ENCODE measurements at places on chromosomes 4 and X.

GRCh38 chr4:74474345-74475090 is 29.6 kb downstream of the AREG start:
- no peak for DNase-seq

- no peak for DNase-seq
Measured at GRCh38 chr4:179165000-179165738, 1722.9 kb upstream of the AGA start.

- no peak for DNase-seq
Measured at GRCh38 chrX:3320471-3321046, 25.9 kb downstream of the MXRA5 start.

- DNase-seq: no peak
Measured at GRCh38 chr4:2907706-2908293, 55.4 kb downstream of the NOP14 start.

- no peak for DNase-seq
Measured at GRCh38 chr4:143575331-143575730, 61.8 kb downstream of the SMARCA5 start.

DNA sequence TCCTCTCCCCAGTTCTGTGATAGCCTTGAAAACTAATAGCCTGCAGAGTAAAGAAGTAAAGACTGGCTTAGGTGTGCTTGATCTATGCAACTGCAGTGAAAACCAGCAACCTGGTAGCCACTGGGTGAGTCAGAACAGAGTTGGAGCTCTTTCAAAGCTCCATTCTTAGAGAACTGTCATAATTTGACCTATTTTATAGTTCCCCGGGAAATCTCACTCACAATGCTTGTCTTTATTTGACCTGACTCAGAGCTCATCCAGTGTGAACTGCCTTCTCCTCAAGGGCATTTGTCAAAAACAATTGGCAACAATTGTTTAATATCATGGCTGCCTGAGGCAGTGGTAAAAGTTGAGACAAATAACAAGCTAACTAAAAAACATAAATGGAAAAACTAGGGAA is 213.0 kb upstream of the NHS start:
- no peak for DNase-seq

GRCh38 chr4:41814565-41814964 is 66.0 kb upstream of the PHOX2B start:
- no peak for DNase-seq

DNA sequence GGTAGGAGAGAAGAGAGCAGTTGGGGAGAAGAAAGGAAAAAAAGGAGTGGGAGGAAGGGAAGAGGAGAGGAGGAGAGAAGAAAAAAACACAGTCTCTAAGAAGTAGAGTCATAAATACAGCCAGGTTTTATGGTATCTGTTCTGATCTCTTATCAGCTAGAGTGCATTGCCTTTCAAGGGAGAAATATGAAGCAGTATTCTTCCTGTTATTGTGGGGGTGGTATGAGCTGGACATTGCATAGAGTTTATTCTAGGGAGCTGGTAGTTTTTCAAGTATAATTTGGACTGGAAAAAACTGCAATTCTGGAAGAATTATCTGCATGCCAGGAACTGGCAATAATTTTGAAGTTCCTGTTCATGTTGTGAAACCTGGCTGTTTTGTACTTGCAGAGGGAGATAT is 54.9 kb upstream of the TAB3 start:
- no peak for DNase-seq

DNA sequence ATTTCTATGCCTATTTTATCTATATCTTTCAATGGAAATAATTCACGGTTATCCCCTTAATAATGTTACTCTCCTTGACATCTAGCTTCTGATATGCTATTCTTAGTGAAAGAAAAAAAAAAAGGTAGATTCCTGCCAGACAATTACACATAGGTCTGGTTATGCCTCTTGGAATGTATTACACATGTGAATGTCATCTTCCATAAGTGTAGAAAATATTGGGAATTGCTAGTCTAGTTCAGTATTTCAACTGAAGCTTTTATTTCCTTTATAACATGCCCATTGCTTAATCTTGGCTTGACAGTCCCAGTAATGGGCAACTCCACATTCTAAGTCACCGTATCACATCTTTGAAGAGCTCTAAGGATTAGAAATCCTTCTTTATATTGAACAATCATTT is 25.4 kb upstream of the PPP1R2C start:
- no peak for DNase-seq

DNA sequence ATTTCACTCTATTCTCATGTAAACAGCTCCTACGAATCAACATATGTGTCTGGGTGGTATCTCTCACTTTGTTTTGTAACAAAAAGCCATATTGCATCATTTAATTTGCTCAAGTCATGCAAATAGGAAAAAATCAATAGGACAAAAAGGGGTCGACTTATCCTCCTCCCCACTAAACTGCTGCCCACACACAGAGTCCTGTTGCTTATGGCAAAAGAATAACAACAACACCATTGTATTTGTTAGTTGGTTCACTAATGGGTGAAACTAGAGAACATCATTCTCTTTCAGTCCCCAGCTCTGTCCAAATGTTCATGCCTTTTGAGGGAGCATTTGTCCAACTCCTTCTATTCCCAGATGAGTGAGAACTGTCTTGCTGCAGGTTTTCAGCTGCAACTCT is 2.1 kb downstream of the HHIP start:
- DNase-seq: no peak

GRCh38 chr4:164212714-164213113 is 541.2 kb upstream of the SMIM31 start:
- DNase-seq: no peak

GRCh38 chr4:151472711-151473110 is 63.7 kb downstream of the FHIP1A start:
- no peak for DNase-seq

DNA sequence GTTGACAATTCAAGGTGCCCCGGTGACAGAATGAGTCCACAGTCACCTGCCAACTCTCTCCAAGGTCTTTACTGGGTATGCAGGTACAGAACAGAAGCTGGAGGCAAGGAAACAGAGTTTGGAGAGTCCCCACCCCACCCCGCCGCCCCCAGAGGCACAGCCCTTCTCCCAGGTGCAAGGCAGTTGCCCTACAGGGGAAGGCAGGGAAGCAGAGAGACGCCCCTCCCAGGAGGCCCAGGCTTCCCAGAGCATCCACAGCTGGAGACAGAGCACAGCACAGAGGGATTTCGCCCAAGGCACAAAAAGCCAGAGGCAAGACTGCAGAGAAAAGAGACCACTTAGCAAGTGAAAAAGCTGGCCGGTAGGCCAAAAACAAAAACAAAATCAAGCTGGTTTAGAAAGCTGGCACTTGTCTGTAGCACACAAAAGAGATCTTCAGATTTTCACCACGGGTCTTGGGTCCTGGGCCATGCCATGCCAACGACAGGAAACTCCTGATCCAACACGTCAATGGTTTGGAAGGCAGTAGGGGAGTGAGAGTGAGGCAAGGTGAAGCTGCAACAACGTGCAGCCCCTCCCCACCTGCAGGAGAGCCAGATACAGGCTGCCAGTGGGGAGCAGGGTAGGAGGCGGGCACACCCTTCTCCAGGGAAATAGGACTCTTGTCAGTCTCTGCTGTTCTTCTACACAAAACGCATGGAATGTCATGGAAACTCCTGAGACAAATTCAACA is 113.3 kb downstream of the AFAP1 start:
- DNase-seq: no peak

- no peak for DNase-seq
Measured at GRCh38 chr4:69617083-69617694, 22.3 kb downstream of the UGT2A2 start.

GRCh38 chrX:110015032-110015431 is 12.1 kb downstream of the TMEM164 start:
- no peak for DNase-seq

DNA sequence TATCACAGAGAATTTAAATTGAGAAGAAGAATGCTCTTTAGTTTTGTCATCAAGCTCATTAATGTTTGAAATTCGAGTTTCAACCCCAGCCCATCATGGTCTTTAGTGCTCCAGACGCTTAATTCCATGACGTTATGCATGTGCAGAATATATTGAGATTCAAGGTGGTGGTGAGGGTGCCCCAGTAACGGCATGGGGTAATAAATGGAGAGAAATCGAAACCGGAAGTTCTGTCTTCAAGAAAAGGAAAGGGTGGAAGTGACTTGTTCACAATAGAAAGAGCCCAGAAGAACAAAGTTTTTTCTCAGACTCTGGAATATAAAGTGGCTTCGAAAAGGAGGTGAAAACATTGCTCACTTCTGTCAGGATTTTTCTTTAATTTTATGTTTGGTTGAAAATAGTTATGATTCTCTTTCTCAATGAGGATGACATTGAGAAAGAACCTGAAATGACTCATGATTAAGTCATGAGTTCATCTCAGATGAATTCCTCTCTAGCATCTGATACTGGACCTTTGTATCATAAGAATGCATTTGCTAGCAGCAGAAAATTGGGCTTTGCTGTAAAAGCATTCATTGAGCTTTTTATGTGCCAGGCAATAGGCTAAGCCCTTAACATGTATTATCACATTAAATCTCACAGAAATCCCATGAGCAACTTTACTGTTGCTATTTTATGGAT is 779 bp upstream of the DDX60L start:
- DNase-seq: no peak

DNA sequence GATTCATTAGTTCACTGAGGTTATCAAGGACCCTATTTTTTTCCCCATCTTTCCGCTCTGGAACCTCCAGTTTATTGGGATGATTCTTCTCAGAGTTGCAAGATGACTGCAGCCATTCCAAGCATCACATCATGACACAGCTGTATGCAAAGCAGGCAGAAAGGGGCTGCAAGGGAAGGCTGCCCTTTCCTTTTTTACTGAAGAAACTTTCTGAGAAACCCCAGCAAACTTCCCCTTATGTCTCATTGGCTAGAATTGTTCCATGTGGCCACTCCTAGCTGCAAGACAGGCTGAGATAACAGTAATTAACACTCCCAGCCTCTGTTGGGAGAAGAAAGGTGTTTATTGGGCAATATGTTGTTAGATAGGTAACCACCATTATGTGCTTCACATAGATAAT is 102.6 kb downstream of the SATL1 start:
- DNase-seq: no peak

DNA sequence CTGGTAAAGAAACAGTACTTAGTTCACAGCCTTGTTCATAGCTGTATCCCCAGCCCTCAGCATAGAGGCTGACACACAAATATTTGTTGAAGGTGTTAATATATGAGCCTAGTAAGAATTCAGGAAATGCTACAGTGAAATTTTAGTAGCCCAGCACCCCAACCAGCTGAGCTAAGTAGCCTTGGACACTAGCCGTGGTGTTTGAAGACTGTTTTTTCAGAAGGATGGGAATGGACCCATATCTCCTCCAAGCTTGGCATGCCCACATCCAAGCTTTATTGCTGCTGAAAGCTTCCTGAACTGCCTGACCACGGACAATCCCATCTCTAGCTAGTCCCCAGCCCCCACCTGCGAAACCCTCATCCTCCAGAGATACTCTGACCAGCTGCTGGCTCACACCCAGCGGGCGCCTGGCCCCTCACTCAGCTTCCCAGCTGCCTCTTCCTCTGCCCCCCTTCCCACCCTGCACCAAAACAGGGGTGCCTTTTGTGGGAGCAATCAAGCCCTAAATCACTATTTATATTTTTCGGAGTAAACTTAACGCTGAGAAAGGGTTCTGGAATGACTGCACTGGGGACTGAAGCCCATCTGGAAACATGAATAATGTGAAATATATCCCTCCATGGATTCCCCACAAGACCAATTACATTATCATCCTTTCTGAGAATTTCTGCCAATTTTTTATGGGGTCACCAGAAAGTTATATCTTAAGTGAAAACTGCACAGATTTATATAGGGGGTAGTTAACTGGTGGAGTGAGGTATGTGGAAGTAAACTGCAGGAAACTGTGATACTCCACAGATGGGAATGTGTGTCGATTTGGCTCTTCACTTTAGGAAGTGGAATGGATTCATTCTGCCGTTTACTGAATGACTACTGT is 41.1 kb upstream of the CBR4 start:
- DNase-seq: no peak

GRCh38 chr4:1616557-1616930 is 67.6 kb downstream of the FAM53A start:
- no peak for DNase-seq

DNA sequence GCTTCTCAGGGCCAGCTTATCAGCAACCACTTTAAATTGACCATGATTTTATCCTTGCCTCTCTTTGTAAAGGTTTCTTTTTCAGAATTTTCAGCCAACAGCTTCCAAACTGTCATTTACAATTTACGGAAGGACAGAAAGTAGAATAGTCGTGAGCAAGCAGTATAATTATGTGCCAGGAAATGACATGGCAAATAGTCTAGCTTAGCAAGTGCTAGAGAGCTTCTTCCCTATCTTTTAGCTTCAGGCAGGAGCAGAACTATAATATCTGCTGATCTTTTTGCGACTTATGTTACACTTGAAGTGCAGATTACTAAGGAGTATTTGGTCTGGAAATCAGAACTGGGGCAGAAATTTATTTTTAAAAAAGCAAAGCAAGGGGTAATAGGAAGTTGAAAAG is 123.0 kb upstream of the AP1S2 start:
- DNase-seq: no peak

DNA sequence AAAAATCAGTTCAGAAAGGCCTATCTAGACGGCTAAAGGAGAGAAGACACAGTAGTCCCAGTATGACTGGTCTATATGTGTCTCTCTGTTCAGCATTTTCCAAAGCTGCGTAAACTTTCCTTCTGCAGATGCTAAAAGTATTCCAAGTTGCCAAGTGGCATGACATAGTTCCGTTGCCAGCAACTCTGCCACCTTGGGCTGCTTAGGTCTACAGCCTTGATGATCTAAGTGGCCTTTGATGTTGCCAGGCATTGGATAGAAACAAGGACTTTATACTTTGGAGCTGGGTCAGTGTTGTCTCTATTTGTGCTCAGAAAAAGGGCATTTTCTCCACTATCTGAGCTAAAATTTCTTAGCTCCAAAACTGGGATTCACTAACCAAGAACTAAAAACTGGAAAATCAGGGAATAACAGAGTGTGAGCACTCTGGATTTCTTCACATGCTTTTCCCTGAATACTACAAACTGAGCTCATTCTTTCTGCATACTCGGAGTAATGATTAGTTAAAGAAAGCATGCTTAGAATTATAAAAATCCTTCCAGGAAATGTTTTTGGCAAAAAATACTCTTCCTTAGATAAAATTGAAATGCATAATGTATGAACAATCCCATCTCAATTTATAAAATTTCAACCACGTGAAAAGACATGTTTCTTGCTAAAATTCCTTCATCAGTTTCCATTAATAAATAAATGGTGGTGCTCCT is 191.4 kb downstream of the ADAMTS3 start:
- no peak for DNase-seq

- no peak for DNase-seq
Measured at GRCh38 chr4:78613522-78614321, 62.2 kb downstream of the ANXA3 start.

DNA sequence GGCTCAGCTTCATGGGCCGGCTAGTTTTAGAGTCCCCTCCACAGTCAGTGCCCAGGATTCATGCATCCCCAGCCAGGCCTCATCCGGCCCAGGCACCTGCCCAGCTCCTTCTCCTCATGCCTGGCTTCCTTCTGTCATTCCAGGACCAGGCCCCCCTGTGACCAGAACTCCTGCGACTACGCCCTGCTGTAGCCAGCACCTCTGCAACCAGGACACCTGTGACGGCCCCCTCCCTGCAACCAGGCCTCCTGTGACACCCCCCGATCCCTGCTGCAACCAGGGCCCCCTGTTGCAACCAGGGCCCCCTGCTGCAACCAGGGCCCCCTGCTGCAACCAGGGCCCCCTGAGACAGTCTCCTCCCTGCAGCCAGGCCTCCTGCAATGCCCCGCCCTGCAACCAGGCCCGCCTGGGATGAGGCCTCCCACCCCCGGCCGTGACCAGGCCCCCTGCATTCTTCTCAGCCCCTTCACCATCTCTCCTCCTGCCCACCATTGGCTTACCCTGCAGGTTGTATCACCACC is 46.8 kb downstream of the HTRA3 start:
- no peak for DNase-seq

- DNase-seq: no peak
Measured at GRCh38 chr4:133559987-133560386, 410.9 kb downstream of the PCDH10 start.

- DNase-seq: no peak
Measured at GRCh38 chrX:136030303-136031191, 45.3 kb downstream of the SLC9A6 start.

Measured in D721Med (cell line).